Esophagus squamous epithelium (tissue), 5 donors: ENCODE measurements at places on chromosomes 2 and 18. TPM values are rescaled to one million over a fixed set of nuclear protein-coding genes. Genes with fewer than 3 reads are reported as not detected.
A peak's percentile ranks its signal among the peaks of the same experiment; 100 is the strongest.

DNA sequence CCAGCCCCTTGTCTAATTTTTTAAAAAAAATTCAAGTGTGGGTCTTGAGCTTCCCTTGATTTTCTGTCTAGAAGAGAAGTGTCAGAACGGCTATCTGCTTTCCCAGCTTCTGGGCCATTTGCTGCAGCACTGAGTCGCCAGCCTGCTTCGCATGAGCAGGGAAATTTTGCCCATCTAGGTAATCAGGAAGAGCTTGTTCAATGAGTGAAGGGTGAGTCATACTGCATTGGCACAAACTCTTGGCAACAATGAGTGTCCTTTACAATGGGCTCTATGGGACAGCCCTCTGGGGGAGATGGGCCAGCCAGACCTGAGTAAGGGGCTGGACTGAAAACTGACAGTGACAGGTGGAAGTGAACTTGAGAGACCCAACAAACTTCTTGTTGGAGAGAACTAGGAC is 2.4 kb upstream of the RNF144A start:
- no peak for DNase-seq
- H3K4me1 ChIP-seq: no peaks in the 10 kb centered on the region
- no peaks in the 10 kb centered on the region for H3K27me3 ChIP-seq
- H3K36me3 ChIP-seq: no peaks in the 10 kb centered on the region
- no peak overlapping the region for H3K27ac ChIP-seq
- H3K4me3 ChIP-seq: no peak overlapping the region

DNA sequence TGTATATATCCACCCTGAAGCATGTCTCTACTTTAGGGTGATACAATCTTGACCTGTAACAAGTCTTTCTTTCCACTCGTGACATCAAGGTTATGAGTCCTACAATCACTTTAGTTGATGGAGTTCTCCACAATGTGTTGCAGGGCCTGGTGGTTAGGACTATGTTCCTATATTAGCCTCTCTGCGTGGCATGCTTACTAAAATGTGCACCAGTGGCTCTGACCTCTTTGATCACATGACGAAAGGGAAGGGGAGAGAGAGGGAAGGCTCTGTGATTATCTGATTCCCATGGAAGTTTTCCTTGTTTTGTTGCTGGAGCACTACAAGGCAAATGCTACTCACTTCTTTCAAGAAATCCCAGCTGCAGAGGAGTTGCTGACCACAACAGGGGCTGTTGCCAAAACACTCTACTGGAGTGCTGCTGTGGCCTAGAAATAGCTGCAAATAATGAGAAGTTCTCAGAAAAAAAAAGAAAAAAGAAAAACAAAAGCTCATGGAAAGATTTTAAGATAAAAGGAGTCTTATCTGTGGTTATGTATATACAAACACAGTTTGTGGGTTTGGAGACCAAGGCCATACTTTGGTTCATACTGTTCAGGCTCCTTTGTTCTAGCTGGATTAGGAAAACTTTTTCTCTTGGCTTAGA is 272.8 kb upstream of the MMADHC start:
- no peak for DNase-seq
- no peaks in the 10 kb centered on the region for H3K36me3 ChIP-seq
- no peak overlapping the region for H3K27ac ChIP-seq
- no peaks in the 10 kb centered on the region for H3K27me3 ChIP-seq
- no peak overlapping the region for H3K4me3 ChIP-seq

DNA sequence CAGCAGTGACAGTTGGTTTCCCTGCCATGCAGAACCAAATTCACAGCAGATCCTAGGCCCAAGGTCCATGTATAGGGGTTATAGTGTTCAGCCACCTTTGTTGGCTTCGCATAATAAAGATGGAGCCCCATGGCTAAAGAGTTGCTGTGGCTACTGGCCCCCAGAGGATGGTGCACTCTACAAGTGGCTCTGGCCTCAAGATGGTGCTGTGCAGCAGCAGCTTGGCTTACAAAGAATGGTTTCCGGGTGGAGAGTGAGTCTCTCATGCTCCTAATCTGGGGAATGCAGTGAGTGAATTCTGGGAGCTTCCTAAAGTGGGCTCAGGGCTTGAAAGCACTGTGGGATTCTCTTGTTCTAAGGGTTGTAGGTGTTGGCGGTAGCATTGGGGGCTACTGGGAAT is 1199.7 kb downstream of the CNTNAP5 start:
- no peaks in the 10 kb centered on the region for H3K36me3 ChIP-seq
- H3K27me3 ChIP-seq: no peaks in the 10 kb centered on the region
- H3K27ac ChIP-seq: no peak overlapping the region
- DNase-seq: no peak
- H3K4me3 ChIP-seq: no peak overlapping the region

- H3K27ac ChIP-seq: no peak overlapping the region
- H3K27me3 ChIP-seq: no peaks in the 10 kb centered on the region
- H3K4me3 ChIP-seq: no peak overlapping the region
- DNase-seq: no peak
These were observed 84.3 kb downstream of the ACSL3 start for GRCh38 chr2:222944971-222945740.

- H3K27ac ChIP-seq: no peak overlapping the region
- H3K27me3 ChIP-seq: no peaks in the 10 kb centered on the region
- H3K4me1 ChIP-seq: peaks cover 3% of the 10 kb centered on the region
- no peak overlapping the region for H3K4me3 ChIP-seq
- no peak for DNase-seq
These were observed 201.5 kb downstream of the FAM210A start for GRCh38 chr18:13524811-13525210.

- DNase-seq: no peak
- no peaks in the 10 kb centered on the region for H3K36me3 ChIP-seq
- H3K4me1 ChIP-seq: no peaks in the 10 kb centered on the region
- H3K4me3 ChIP-seq: no peak overlapping the region
- H3K27ac ChIP-seq: no peak overlapping the region
These were observed 214.6 kb downstream of the TTC32 start for GRCh38 chr2:19687017-19687659.

- H3K27me3 ChIP-seq: no peaks in the 10 kb centered on the region
- no peak overlapping the region for H3K4me3 ChIP-seq
- no peak for DNase-seq
- H3K36me3 ChIP-seq: no peaks in the 10 kb centered on the region
- H3K27ac ChIP-seq: no peak overlapping the region
These were observed 62.8 kb upstream of the TSPYL6 start for GRCh38 chr2:54318821-54319220.

GRCh38 chr18:24949908-24950307 is 402.1 kb downstream of the ZNF521 start:
- H3K4me1 ChIP-seq: no peaks in the 10 kb centered on the region
- H3K4me3 ChIP-seq: no peak overlapping the region
- H3K27me3 ChIP-seq: no peaks in the 10 kb centered on the region
- no peak for DNase-seq

- H3K4me3 ChIP-seq: no peak overlapping the region
- no peak for DNase-seq
- no peak overlapping the region for H3K27ac ChIP-seq
- no peaks in the 10 kb centered on the region for H3K36me3 ChIP-seq
These were observed 205.0 kb upstream of the ZNF521 start for GRCh38 chr18:25557011-25557410.

GRCh38 chr18:10476338-10476791 is 21.9 kb downstream of the APCDD1 start:
- no peak overlapping the region for H3K4me3 ChIP-seq
- DNase-seq: no peak
- H3K4me1 ChIP-seq: peaks cover 10% of the 10 kb centered on the region
- no peaks in the 10 kb centered on the region for H3K27me3 ChIP-seq

DNA sequence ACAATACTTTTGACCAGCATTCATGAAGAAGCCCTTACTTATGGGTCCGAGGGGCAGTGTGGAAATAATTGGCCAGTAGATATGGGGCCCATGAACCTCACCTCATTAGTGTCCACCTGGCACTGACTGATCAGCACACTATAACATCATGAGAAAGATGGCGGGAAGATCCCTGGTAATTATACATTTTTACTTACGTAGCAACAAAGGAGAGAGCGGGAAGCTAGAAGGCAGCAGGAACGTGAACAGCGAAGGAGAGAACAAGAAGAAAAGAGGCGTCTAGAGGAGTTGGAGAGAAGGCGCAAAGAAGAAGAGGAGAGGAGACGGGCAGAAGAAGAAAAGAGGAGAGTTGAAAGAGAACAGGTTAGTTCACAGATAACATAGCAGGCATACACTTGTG is 136.0 kb upstream of the IL1R2 start:
- peaks cover 73% of the 10 kb centered on the region for H3K36me3 ChIP-seq
- H3K4me3 ChIP-seq: no peak overlapping the region
- no peak for DNase-seq
- no peak overlapping the region for H3K27ac ChIP-seq
- H3K4me1 ChIP-seq: no peaks in the 10 kb centered on the region
- no peaks in the 10 kb centered on the region for H3K27me3 ChIP-seq

- peak overlapping the region; percentile 19 for H3K27ac ChIP-seq
- H3K4me1 ChIP-seq: peaks cover 18% of the 10 kb centered on the region
- peaks cover 10% of the 10 kb centered on the region for H3K27me3 ChIP-seq
- H3K4me3 ChIP-seq: no peak overlapping the region
These were observed 45.7 kb downstream of the RDH14 start for GRCh38 chr2:18514526-18515461.

GRCh38 chr2:8796315-8796848 is 41.0 kb downstream of the KIDINS220 start:
- DNase-seq: no peak
- H3K36me3 ChIP-seq: peaks cover 94% of the 10 kb centered on the region
- no peak overlapping the region for H3K27ac ChIP-seq

DNA sequence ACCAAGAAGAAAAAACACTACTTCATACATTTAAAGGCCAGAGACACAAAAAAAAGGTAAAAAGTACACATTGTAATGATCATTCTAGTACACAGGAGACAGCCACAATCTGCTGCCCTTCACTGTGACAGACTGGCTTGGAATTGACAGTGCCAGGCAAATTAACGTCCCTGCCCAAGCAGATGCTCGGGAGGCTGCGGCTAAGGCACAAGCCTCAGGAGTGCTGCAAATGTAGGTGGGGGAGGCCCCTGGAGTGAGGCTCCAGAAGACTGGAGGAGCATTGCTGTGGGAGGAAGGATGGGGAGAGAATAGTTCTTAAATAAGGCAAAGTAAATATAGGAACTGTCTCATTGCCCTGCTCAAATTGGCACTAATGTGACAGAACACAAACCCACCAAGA is 18.6 kb downstream of the ERCC3 start:
- peaks cover 44% of the 10 kb centered on the region for H3K36me3 ChIP-seq
- H3K4me3 ChIP-seq: no peak overlapping the region
- no peak for DNase-seq
- no peaks in the 10 kb centered on the region for H3K4me1 ChIP-seq

DNA sequence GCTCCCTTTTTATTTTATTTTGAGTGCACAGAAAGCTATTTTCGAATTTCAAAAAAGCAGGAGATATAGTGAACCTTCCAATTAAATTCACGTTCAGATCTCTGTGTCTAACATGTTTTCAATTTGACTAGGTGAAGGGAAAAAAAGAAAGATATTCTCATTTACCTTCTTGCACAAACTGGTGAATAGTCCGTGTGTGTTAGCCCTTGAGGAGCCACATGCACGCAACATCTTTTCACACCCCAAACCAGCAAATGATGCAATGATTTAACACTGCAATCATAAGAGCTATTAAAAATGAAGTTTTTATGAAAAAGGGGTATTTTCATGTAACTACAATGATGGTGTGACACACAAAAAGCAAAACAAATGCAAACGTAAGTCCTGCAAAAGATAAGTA is 109.8 kb downstream of the CPO start:
- H3K36me3 ChIP-seq: no peaks in the 10 kb centered on the region
- H3K4me3 ChIP-seq: no peak overlapping the region
- peaks cover 2% of the 10 kb centered on the region for H3K4me1 ChIP-seq
- DNase-seq: no peak

- H3K27me3 ChIP-seq: no peaks in the 10 kb centered on the region
- peaks cover 27% of the 10 kb centered on the region for H3K4me1 ChIP-seq
- no peak for DNase-seq
- H3K36me3 ChIP-seq: no peaks in the 10 kb centered on the region
These were observed 28.6 kb downstream of the CRACDL start for GRCh38 chr2:98907385-98907784.

GRCh38 chr2:112917856-112918255 is 6.9 kb downstream of the IL37 start:
- no peaks in the 10 kb centered on the region for H3K36me3 ChIP-seq
- DNase-seq: no peak
- no peaks in the 10 kb centered on the region for H3K27me3 ChIP-seq
- no peaks in the 10 kb centered on the region for H3K4me1 ChIP-seq

- H3K4me3 ChIP-seq: no peak overlapping the region
- H3K27me3 ChIP-seq: no peaks in the 10 kb centered on the region
- H3K36me3 ChIP-seq: no peaks in the 10 kb centered on the region
- no peak for DNase-seq
These were observed 58.7 kb downstream of the L3MBTL4 start for GRCh38 chr18:6355789-6356589.

GRCh38 chr2:95063086-95063958 is 37.8 kb downstream of the MAL start:
- no peak for DNase-seq
- H3K4me1 ChIP-seq: peaks cover 12% of the 10 kb centered on the region
- H3K36me3 ChIP-seq: no peaks in the 10 kb centered on the region
- H3K27ac ChIP-seq: peak overlapping the region; percentile 83
- H3K27me3 ChIP-seq: no peaks in the 10 kb centered on the region
- no peak overlapping the region for H3K4me3 ChIP-seq

- H3K27me3 ChIP-seq: no peaks in the 10 kb centered on the region
- H3K4me1 ChIP-seq: no peaks in the 10 kb centered on the region
- H3K4me3 ChIP-seq: peak overlapping the region; percentile 93
- DNase-seq: no peak
- peaks cover 5% of the 10 kb centered on the region for H3K36me3 ChIP-seq
These were observed 564 bp downstream of the GCC2 start for GRCh38 chr2:108449410-108450130.

GRCh38 chr2:158776231-158776630 is 18.9 kb upstream of the DAPL1 start:
- H3K27me3 ChIP-seq: no peaks in the 10 kb centered on the region
- H3K4me3 ChIP-seq: no peak overlapping the region
- H3K27ac ChIP-seq: no peak overlapping the region
- H3K36me3 ChIP-seq: no peaks in the 10 kb centered on the region
- no peak for DNase-seq
- H3K4me1 ChIP-seq: peaks cover 5% of the 10 kb centered on the region

- no peak overlapping the region for H3K27ac ChIP-seq
- no peaks in the 10 kb centered on the region for H3K27me3 ChIP-seq
- no peak overlapping the region for H3K4me3 ChIP-seq
- DNase-seq: no peak
- H3K4me1 ChIP-seq: no peaks in the 10 kb centered on the region
These were observed 6.8 kb upstream of the TPO start for GRCh38 chr2:1406434-1406833.

GRCh38 chr2:173298536-173299097 is 56.1 kb upstream of the CDCA7 start:
- no peak overlapping the region for H3K4me3 ChIP-seq
- H3K27ac ChIP-seq: no peak overlapping the region
- no peaks in the 10 kb centered on the region for H3K36me3 ChIP-seq
- no peak for DNase-seq
- no peaks in the 10 kb centered on the region for H3K4me1 ChIP-seq

C2orf78 gene
- not detected for total RNA-seq

DUSP11 gene
- total RNA-seq: 48.2 TPM

DCDC2C gene
- not detected for total RNA-seq

ST8SIA5 gene
- not detected for total RNA-seq

ARHGAP28 gene
- 1.2 TPM for total RNA-seq

HOXD12 gene
- total RNA-seq: not detected

KCNJ3 gene
- not detected for total RNA-seq

TUBA4B gene
- not detected for total RNA-seq

REG3G gene
- total RNA-seq: not detected

SLC4A3 gene
- 2.3 TPM for total RNA-seq

CHST9 gene
- total RNA-seq: 0.68 TPM

DUSP2 gene
- total RNA-seq: 4.1 TPM

LONRF2 gene
- 1.6 TPM for total RNA-seq
